Mesothelial cell of epicardium (in vitro differentiated cells): ENCODE measurements at places on chromosomes 2 and 18. TPM values are rescaled to one million over a fixed set of nuclear protein-coding genes. Genes with fewer than 3 reads are reported as not detected.

ARMC9 gene
- total RNA-seq, result 49.8 to 52.3 TPM (median 51.6 TPM) in 3 replicates

DNA sequence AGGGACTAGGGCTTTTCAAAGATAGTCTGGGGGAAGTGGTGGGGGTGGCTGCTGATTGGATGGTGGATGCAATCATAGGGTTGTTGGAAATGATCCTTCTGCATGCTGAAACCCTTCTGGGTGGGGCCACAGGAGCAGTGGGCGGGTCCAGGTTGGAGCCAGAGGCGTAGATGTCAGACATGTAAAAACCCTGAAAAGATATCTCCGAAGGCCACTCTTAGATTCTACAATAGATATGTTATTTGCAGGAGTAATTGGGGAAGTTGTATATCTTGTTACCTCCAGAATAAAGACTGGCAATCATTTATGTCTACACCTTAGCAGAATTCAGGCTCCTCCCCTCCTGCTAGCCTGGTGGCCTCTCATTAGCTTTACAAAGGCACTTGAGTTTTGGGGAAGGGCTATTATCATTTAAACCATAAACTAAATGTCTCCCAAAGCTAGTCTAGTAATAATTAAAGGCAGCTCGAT is 8.2 kb upstream of the FAM98A start:
- DNase-seq, result no peak

- no peak for DNase-seq
These were observed 836.5 kb upstream of the ID2 start for GRCh38 chr2:7845332-7845731.

DNA sequence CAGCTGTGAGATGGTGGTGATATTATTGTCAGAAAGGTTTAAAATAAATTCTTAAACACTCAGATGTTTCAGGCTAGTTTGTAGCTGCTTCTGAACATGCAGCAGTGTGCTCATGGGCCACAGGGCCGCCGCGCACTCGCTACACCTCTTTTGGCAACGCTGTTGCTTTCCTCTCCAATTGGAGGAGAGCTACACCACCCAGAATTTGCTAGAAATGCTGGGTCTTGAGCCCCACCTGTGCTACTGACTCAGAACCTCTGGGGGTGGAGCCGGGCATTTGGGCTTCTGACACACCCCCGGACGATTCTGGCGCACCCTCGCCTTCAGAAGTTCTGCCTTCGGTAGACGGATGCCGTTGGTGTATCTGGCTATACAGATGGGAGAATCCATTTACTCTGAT is 15.7 kb downstream of the LRRFIP1 start:
- DNase-seq, result no peak

- no peak for DNase-seq
These were observed 18.1 kb upstream of the RFX8 start for GRCh38 chr2:101492936-101493473.

REG3G gene
- total RNA-seq, result not detected in 3 replicates

- DNase-seq, result no peak
These were observed 44.0 kb upstream of the HPCAL1 start for GRCh38 chr2:10258726-10259125.

NMS gene
- total RNA-seq, result not detected in 3 replicates

GRCh38 chr2:42736598-42737322 is 27.2 kb downstream of the OXER1 start:
- DNase-seq, result no peak

PPP3R1 gene
- total RNA-seq, result 58.2 to 64.6 TPM (median 62.8 TPM) in 3 replicates

DNA sequence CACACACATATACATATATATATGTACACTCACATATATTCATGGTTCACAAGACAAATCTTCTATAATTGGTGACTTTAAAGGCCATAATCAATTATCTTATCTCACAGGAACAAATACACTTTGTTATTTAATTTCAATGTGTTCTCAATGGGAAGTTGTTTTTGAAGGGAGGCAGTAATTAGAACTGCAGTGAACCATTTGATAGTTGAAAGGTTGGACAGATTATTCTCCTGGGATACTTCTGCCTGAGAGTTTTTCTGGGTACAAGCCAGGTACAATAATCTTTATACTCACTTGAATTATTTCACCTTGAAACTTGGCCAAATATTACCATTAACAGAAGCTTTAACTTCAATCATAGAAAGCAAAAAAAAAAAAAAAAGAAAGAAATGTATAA is 546.6 kb upstream of the LRRTM4 start:
- DNase-seq, result no peak

DNA sequence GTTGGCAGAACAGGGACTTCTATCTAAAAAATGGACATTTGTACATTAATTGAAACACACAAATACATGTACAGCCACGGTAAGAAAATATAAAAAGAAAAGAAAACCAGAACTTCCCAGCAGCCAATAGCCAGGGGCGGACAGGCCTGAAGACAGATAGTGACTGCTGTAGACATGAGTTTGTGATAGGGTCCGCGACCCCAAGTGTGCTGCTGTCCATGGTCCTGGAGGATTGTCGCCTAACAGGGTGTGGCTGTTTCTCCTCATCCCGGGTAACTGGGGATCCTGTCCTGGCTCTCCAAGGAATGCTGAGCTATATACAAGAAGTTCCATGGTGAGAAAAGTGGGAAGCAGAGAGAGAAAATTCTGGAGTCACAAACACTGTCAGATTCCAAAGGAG is 266.5 kb upstream of the SALL3 start:
- DNase-seq, result no peak

GRCh38 chr2:226078666-226079065 is 679.2 kb downstream of the NYAP2 start:
- no peak for DNase-seq

DNA sequence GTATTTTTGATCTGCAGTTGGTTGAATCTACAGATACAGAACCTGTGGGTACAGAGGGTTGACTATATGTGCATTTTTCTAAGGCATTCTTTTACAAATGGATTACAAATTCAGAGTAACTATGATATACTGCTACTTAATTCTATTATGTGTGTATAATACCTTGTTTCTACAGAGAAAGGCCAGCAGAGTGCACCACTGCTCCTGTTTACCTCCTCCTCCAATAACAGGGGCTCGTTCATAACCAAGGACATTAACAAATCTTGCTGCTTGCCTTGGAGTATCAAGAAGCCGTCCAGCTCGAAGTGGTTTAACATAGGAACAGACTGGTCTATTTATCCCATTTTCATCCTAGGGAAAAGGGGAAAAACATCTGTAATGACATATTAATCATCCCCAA is 16.4 kb downstream of the CEP76 start:
- no peak for DNase-seq

KCNJ13 gene
- total RNA-seq, result 0.35 to 0.60 TPM (median 0.41 TPM) in 3 replicates

DNA sequence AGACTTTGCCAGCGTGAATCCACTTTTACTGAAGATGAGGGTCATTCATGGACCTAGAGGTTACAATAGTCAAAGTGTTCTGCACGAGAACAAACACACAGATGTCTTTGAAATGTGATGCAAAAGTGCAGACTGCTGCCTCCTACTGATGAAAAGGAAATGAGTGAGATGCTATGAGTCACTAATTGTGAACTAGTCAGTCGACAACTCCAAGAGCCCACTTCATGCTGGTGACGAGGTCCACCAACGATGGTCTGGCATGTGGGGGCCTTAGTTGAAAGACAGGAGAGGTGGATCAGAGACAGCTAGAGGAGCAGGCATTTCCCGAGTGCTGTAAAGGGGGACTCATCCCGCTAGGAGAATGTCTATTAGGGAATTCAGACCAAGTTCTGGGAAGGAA is 17.1 kb upstream of the ZNF236 start:
- DNase-seq, result no peak

GRCh38 chr2:70442301-70443077 is 111.1 kb downstream of the TGFA start:
- no peak for DNase-seq

CCDC74A gene
- total RNA-seq, result 9.6 to 11.0 TPM (median 10.9 TPM) in 3 replicates

- DNase-seq, result no peak
These were observed 54.6 kb upstream of the ADAM23 start for GRCh38 chr2:206388698-206389097.

IL1B gene
- 1.3 to 1.7 TPM (median 1.4 TPM) in 3 replicates for total RNA-seq

DNA sequence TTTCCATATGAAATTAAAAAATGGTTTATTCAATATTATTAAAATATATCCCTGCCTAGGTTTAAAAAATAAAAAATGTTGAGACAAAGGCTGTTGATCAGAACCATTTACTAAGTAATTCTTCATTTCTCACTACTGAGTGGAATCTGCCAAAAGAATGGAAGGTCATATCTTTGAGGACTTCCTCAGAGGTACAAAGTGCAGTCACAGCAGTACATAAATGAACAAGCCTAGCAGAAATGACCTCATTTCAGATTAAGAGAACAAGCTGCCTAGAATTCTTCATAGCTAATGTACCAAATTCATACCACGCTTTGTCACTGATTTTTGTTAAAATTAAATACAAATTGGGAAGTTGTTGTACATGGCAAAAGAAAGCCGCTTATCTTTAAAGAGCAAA is 318.9 kb upstream of the TFPI start:
- DNase-seq, result no peak

ORC4 gene
- total RNA-seq, result 62.7 to 69.8 TPM (median 67.6 TPM) in 3 replicates

GRCh38 chr2:216151313-216152025 is 42.3 kb downstream of the XRCC5 start:
- no peak for DNase-seq

DNA sequence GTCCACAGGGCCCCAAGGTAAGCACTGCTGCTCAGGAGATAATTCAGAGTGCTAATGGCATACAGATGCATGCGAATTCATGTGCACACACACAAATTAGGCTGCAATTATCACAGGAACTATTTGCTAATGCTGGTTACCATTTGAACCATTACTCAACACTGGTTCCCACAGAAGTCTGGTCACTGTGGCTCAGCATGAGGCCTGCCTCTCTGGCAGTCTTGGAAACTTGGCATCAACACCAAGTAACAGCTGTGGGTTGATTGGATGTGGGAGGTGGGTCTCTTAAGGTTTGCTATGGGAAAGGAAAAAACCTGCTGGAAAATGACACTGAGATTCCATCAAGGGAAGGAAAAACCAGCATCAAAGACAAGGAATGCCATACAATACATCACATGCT is 105.0 kb downstream of the CELF4 start:
- DNase-seq, result no peak

SIX3 gene
- total RNA-seq, result not detected in 3 replicates

- DNase-seq, result no peak
These were observed 225.4 kb upstream of the SMAD2 start for GRCh38 chr18:48155856-48156255.

DNA sequence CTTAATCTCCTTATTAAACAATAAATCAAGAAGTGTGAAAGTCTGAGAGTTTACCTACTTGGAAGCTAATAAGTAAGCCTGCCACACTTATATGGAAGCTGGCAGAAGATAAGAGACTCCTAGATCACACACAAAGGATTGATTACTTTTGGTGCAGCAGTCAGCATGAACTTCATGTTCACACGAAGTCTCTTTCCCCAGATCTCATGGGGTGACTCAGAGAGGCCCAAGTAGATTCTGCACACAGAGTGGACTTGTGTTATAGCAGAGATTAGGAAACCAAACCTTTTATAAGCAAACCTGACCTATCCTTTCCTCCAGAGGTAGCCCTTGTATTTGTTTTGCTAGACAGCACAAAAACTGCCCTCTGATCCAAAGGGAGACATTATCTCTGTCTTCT is 9.9 kb upstream of the GAREM1 start:
- no peak for DNase-seq

HNMT gene
- total RNA-seq, result 14.4 to 18.8 TPM (median 16.9 TPM) in 3 replicates

DNA sequence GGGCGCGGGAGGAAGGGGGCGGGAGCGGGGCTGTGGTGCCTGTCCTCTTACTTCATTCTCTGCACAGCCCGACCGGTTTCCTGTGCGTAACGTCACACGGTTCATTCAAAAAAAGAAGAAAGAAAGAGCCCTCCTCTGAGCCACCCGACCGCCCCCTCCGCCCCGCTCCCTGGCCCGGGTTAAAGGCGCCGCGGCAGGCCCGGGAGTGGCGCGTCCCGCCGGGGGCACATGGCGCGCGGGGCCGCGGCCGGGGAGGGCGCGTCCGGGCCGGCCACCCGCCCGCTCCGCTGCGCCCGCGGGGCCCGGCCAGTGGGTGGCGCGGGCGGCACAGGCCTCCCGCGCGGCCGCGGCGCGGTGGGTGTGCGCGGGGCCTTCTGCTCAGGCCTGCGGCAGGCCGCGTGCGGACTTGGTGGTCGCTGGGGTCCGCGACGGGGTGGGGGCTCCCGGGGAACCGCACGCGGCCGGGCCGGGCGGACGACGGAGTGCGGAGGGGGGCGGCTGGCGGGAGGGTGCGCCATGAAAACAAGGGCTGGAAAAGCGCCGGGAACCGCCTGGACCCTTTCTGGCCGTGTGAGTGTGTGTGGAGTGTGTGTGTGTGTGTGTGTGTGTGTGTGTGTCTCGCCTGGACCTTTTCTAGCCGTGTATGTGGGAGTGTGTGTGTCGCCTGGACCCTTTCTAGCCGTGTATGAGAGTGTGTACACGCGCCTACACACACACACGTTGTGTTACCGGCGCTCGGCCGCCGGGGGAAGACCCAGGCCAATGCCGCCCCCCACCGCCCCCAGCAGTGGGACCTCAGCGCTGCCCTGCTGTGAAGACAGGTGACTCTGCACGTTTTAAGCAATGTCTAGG is 780 bp upstream of the BCL2 start:
- peak; percentile 46 for DNase-seq

DNA sequence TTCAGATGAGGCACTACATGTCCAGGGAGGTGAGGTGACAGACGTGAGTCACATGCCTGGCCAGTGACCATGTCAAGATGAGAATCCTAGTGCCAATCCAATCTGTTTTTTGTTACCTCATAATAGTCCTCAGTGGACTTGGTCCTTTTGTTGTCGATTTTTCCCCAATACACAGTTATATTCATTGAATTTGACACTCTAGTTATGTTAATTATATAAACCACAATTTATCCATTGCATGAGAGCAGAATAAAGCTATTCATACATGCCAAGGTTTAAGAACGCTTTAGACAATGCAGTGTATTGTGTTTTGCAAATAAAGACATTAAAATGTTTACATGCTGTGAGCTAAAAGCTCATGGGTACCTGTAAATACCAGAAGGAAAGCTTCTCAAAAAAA is 21.6 kb upstream of the TMEFF2 start:
- no peak for DNase-seq

DNA sequence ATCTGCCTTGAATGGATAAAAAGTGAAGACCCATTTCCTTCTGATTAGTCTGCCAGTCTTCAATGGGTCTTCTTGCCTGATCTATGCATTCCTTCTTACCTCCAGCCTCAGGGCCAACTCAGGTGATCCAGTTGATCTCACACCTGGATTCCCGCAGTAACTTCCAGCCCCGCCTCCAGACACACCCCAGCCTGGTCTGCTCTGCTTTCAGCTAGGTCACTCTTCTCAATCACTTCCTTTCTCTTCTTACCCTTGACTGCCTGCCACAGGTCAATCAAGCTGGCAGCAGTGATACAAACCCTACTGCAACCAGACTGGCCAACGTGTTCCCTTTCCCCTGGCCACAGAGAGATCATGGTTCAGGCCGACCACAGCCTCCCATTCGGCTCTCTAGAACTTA is 263.6 kb downstream of the ZNF516 start:
- DNase-seq, result no peak

SERPINB5 gene
- total RNA-seq, result 0.13 to 0.22 TPM (median 0.18 TPM) in 3 replicates

DNA sequence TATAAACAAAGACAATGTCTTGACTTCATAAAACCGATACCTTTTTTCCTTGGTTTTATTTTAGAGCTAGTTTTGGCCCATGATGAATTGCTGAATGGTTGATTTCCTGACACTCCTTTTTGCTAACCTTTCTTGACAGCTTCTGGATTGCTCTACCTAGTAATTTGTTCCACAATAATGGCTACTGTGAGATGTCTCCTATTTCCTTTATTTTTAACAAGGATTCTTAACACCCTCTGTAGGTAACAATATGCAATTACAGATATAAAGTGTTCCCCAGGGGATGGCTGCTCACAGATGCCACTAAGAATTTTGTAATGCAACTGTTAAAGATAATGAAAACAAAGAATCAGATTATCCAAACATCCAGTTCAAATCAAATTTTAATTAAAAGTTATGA is 100.8 kb upstream of the ATP5MC3 start:
- no peak for DNase-seq
